ENCODE measurements at places on chromosomes 4 and X.

DNA sequence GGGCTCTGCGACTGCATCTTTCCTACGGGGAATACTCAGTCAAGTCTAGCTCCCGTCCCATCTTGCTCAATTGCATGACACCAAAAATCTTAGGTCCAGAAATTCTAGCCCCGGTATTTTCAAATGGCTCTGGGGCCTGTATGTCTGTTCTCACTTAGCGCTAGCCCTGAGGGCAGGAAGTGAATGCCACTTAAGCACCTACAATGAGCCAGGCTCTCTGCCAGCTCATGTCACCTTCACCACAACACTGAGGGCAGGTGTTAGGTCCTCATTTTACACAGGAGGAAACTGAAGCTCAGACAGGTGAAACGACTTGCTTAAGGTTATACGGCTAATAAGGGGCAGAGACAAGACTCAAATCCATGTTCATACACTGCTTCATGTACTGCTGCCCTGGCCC lies 282.8 kb downstream of the PPP1R2C start:
- no peak for DNase-seq

- no peak for DNase-seq
Measured at GRCh38 chr4:25799522-25799921, 63.3 kb downstream of the SEL1L3 start.

DNA sequence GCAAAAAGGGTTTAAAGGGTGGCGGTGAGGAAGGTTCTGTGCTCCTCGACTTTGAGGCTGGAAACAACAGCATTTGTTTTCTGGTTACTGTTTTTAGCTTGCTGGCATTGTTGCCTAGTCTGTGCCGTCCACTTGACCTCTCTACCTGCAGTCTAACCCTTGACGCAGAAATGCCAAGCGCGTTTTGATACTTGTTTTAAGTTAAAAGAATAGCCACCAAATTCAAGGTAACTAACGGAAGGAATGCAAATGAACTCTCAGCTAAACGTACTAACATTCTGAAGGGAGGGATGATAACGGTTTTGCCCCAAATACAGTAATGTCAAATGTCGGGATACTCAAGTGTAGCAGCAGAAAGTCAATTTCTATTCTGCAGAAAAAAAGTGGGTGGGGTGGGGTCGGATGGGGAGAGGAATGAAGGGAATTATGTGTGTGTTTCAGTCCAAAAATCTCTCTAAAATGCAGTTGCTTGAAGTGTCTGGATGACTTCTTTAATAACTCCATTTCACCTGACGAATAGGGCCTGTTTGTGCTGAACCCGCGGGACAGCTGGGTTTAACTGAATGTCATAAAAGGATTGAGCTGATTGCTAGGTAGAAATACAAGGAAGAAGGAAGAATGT lies 3.4 kb upstream of the NKX6-1 start:
- no peak for DNase-seq

DNA sequence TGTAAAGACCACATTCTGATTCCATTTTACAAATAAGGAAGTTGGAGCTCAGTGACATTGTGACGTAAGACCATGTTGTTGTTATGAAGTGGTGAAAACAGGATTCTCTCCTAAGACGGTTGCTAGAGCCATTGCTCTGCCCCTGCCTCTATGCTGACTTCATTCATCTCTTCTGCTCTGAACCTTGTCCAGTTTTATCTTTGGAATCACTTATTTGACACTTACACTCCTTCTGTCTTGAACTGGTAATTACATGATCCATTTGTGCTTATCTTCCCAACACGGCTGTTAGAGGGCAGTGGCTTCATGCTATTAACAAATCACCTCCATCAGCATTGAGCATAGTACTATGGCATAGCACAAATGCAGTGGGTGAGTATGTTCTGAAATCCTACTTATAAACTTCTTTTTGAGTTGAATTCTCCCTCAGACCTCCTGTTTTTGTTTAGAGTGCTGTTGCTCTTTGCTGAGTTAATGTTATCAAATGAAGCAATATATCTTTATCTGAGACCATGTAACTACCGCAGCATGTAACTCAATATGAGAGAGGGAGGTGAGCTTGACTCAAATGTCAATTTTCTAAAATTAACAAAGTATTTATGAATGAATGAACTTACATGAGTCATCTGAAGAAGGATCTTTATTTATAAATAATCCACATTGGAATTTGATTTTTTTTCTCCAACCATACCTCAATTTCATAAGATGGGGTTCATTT lies 177.8 kb downstream of the RASL11B start:
- DNase-seq = no peak

DNA sequence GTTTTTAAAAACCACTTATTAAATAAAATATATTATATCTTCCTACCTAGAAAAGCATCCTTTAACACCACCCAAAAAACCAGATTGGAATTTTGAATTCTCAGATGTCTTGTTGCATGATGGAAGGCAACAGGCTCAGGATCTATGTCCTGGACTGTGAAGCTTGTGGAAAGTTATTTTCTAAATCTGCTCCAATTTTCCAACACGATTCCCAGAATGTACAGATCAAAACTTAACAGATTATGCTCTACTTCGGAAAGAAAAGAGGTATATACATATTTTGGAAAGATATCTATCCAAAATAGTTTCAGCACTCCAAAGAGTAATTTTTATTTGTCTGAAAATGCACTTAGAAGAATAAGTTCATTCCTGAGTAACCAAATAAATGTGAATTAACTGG lies 291.7 kb upstream of the EMCN start:
- no peak for DNase-seq

DNA sequence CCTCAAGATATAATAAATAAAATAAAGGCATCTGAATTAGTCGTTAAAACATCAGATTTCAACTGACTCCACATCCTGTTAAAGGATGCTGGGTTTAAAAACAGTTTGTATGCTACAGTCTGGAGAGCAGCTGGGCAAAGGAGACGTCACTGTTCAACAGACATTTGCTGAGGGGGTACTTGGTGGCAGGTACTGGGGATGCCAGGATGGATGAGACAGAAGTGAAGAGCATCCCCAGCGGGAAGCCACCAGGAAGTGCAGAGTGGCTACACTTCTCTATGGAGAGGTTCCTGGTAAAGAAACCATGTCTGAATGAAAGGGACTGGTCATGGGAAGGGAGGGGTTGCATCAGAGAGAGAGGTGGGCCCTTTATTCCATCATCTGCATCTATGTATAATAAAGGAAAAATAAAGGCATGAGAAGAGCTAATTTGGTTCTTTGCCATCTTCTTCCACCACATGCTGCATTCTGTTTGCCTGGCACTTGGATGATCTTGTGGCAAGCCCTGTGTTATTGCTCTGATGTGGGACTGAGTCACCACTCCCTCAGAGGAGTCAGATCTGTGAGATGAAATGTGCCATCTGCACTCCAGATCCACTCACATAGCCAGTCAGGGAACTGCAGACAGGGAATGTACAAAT lies 145.0 kb downstream of the SOWAHB start:
- DNase-seq = no peak

Measured in activated naive CD4-positive, alpha-beta T cell treated with Interleukin-2 at 50 U/mL for 16 hours (primary cell).